Adrenal gland (tissue), 19 donors: ENCODE measurements at places on chromosomes 7 and 10. TPM values are rescaled to one million over a fixed set of nuclear protein-coding genes. Genes with fewer than 3 reads are reported as not detected.

GRCh38 chr7:47444376-47445098 is 137.4 kb downstream of the TNS3 start:
- DNase-seq: no peak

- DNase-seq: no peak
Observed at GRCh38 chr10:121900443-121901174, 27.2 kb downstream of the ATE1 start.

ZNF365 gene
- 0.11 TPM for total RNA-seq

DNA sequence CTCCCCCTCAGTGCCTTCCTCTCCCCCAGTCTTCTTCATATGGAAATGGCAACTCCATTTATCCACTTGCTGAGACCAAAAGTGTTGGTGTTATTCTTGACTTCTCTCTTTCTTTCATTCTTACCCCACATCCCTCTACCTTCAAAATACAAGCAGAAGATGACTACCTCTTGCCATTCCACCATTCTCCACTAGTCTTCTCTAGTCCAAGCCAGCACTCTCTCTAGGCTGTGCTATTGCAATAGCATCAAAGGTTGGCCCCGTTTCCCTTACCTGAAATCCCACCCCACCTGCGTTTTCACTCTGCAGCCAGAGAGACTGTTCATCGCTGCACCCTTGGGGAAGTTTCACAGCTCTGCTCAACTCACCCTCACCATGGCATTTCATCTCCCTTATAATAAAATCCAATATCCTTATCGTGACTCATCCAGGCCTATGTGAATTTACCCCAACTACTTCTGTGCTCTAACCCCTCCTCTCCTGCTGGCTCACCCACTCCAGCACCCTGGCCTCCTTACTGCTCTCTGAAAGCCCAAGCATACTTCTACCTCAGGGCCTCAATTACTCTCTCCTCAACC is 109.1 kb downstream of the LSM5 start:
- no peak for DNase-seq

GRCh38 chr7:67496589-67496988 is 500.0 kb downstream of the TYW1 start:
- no peak for DNase-seq

GLI3 gene
- total RNA-seq: 7.4 TPM

EPHA1 gene
- 0.46 TPM for total RNA-seq

DNA sequence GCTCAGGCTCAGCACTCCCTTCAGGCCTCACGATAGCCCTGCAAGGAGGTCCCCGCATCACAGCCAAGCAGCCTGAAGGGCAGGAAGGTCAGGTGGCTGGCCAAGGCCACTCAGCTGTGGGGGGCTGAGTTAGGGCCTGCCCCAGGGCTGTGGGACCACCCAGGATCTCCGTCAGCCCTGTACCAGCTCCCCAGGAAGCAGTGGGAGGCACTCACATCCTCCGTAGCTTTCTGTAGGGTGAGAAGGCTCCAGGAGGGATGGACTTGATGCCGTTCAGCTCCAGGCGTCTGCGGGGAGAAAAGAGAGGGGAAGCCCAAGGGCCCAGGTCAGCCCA is 125.9 kb downstream of the SLIT1 start:
- DNase-seq: no peak

LBX1 gene
- total RNA-seq: not detected

TCF7L2 gene
- total RNA-seq: 16.5 TPM

- DNase-seq: no peak
Observed at GRCh38 chr7:67022511-67022910, 25.9 kb downstream of the TYW1 start.

ITIH5 gene
- 2.1 TPM for total RNA-seq
